ENCODE measurements at places on chromosomes 5 and 9.

- DNase-seq: no peak
Observed at GRCh38 chr5:115386657-115387056, 90.2 kb upstream of the CCDC112 start.

- peak; percentile 76 for DNase-seq
Observed at GRCh38 chr9:108550106-108550505, 305.7 kb downstream of the ACTL7B start.

DNA sequence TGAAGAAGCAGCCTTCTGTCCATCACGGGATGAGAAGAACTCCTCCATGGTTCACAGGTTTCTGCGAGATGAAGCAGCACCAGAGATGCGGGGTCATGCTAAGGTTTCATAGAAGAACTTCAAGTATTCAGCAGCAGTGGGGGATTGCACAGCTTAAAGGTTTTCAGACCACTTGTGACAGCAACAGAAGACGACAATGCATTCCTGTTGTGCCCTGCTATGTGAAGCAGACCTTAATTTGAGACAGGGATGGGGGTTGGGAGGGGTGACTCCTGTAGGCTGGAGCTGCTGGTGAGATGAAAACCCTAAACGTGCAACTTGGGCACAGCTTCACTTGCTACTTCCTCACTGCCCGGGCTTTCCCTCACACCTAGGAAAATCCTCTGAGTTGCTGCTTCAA lies 256.0 kb downstream of the SLIT3 start:
- no peak for DNase-seq

DNA sequence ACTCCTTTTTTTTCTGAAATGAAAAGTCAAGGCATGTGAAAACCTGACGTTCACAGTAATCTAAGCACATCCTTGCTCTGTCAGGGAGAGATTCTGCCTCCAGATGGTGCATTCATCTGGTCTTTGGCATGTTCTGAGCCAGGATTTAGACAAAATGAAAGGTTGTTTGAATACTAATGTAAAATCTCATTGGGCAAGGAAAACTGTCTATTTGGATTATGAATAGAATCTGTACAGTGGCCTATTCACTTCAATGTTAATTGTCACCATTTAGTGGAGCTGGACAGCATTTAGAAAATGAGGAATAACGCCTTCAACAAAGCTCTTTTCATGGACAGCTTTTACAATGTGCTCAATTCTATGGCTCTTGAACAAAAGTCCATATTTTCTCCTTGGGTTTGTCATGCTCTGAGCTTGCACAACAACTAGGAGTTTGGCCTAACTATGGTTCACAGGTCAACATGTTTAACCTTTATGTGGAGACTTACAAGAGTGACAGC lies 28.9 kb downstream of the ARHGEF28 start:
- DNase-seq: no peak

- DNase-seq: no peak
Observed at GRCh38 chr5:143537056-143537455, 133.6 kb upstream of the NR3C1 start.

DNA sequence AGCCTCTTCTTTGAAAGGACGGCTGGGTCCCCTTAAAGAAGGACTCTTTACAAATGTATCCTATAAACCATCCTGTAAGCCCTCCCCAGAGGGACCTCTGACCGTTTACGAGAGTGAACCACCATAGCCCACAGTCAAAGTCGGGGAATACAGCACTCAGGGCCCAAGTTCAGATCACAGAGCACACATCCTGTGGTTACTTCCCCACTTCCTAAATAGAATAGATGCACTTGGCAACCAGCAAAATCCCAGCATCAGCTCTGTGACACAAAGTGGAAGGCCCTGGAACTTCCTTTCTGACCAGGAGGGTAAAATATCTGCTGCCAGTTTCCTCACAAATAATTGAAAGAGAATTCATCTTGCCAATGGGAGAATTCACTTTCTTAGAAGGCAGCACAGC lies 6.9 kb upstream of the IGFBPL1 start:
- no peak for DNase-seq

DNA sequence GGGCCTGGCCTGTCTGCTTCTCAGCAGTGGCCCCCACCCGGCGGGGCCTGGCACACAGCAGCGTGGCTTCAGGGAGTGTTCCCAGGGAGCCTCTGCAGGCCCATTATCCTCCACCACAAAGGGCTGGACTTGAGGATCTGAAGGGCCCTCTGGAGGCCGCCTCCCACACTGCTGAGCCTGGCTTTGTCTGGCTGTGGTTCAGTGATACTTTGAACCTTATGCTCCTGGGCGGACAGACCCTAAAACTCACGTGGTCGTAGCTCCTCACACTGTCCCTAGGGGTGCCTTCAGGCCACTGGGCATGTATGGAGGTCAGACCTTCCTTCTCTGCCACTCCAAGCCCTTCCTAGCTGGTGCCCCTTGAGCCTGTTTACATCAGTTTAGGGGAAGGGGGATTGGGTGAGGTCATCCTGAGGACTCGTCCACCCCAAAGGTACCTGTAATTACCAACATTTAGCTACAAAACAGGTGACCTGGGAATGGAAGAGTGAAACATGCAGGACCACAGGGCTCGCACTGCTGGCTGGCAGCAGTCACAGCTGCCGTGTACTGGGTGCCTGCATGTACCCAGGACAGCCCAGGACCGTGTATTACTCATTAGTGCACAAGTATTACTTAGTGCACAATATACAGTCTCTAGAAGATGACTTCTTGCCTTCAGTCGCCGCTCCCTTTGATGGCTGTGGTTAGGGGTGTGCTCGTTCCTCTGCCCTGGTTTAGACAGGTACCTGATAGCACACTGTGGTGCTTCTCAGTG lies 8.5 kb downstream of the GRHPR start:
- no peak for DNase-seq

All from fibroblast of mammary gland (primary cell).